ENCODE measurements at places on chromosomes 2 and 18. TPM values are rescaled to one million over a fixed set of nuclear protein-coding genes. Genes with fewer than 3 reads are reported as not detected.

SERPINB5 gene
- not detected for polyA plus RNA-seq

CIB4 gene
- polyA plus RNA-seq: 0.50 TPM

FSHR gene
- polyA plus RNA-seq: not detected

KCNK3 gene
- 1.4 TPM for polyA plus RNA-seq

SLC19A3 gene
- 6.3 TPM for polyA plus RNA-seq

MAPK4 gene
- 1.7 TPM for polyA plus RNA-seq

ABCB11 gene
- not detected for polyA plus RNA-seq

STON1 gene
- polyA plus RNA-seq: 31.8 TPM

DNAH7 gene
- polyA plus RNA-seq: 9.5 TPM

MYO7B gene
- 12.8 TPM for polyA plus RNA-seq
